ENCODE measurements at places on chromosomes 11 and 22.

- no peak for DNase-seq
Measured at GRCh38 chr22:40309631-40310030, 36.7 kb upstream of the ADSL start.

DNA sequence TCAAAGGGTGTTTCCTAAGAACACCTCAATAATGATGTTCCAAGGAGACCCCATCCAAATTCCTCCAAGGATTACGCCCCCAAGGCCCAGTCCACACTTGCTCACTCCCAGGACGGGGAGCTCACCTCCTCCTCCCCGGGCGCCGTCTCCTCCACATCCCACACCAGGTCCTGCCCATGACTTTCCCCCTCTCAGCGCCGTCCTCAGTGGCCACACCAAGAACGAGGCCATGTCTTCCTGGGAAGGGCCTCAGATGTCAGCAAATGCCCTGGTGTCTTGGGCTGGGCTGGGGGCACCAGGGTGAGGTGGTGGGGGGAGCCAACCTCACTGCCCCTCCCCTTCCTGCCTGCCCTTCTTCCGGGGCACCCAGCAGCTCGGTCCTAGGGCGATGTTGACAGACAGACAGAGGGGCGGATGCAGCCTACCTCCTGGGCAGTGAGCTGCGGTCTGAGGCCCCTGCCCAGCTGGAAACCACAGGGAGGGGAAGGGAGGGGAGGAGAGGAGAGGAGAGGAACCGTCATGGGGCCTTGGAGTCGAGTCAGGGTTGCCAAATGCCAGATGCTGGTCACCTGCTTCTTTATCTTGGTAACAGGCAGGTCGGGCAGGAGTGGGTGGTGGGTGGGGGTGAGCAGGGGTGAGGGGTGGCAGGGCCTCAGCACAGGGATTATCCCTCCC is at the start of the genes C11orf21 and TSPAN32:
TSS of gene C11orf21 (minus strand) at position 288 of the 675 bp plus-strand sequence. CDS start at position 178, 110 bp downstream.
TSS of gene TSPAN32 (plus strand) at position 383 of the 675 bp plus-strand sequence. CDS start at position 520, 137 bp downstream.
- peak; percentile 85 for DNase-seq

DNA sequence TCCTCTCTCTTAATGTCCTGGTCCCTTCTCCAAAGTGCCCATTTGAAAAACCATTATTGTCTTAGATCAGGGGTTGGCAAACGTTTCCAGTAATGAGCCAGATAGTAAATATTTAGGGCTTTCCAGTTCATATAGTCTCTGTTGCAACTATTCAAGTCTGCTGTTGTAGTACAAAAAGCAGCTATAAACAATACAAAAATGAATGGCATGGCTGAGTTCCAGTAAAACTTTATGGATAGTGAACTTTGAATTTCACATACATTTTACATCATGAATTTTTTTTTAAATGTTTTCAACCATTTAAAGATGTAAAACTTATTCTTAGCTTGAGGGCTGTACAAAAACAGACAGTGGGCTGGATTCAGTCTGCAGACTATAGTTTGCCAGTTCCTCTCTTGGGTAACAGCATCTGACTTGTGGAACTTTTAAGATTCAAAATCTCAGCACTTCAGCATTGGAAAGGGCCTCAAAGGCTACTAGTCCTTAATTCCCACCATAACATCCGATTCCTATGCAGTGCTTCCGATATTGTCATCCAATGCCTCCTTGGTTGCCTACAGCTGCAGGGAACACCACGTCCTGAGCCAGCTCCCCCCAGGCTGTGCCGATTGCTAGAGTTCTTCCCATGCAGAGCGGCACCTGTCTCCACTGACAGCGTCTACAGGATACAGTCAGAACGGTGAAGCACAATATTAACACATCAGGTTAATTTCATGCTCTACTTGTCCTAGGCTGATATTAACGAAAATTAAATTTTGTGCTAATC is 65.6 kb upstream of the E2F8 start:
- DNase-seq, result no peak

DNA sequence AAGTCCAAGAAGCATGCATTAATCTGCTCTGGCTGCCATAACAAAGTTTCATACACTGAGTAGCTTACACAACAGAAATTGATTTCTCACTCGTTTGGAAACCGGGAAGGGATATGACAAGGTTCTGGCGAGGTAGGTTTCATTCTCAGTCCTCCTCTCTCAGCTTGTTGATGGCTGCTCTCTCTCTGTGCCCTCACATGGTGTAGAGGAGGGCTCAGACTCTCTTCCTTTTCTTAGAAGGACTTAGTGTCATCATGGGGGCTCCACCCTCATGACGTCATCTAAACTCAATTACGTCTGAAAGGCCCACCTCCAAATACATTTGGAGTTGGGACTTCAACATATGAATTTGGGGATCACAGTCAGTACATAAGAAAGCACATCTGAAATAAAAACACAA is 18.6 kb downstream of the GLYATL1 start:
- no peak for DNase-seq

DNA sequence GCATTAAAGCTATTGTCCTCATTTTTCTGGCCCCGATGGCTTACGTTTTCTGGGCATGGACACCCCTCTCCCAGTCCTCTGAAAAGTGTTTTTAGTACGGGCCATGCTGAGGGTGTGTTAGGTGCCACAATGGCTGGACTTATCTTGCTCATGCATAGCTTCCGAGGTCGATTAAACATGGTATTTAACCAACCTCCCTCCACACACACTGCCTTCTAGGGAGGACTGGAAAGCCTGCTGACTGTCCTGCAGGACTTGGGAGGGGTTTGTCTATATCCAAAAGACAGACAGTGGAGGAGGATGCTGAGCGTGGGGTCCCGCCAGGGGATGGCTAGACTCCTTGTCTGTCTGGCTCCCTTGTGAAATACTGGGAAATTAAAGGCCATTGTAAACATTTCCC is 95.3 kb downstream of the FBXO7 start:
- no peak for DNase-seq

DNA sequence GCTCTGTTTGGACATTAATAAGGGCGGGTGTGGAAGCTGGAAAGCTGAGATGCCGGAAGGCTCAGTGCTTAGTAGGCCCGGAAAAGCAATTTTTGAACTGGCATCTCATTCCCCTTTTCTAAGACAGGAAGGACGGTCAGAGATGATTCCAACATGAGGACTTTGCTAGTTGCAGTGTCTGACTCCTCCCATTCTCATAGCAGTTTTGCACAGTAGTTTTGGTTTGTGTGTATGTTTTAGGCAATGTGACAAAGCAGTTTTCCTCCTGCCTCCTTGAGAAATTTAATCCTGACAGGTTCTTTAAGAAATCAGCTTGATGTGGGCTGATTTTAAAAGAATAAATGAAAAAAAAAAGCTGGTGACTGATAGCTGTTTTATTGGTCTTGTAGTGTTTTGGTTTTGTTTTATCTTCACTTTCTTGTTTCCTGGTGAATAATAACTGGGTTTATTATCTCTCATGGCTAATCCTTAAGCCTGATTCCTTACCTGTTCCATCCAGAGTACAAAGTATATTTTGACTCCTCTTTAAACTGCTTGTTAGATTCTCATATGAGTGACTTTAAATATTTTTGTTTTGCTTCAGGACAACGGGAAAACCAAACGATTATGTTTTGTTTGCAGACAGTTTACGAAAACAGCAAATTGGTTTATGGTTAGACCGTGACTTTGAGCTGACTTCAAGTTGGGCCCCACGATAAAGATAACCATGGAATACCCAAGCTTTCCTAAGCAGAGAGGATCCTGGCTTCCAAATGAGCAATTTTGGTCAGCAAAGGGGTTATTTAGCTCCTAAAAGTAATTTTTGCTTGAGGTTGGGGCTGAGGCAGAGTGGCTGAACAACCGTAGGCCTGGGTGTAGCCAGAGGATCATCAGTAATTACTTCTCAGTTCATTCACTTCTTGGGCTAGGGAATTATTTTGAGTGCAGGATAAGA is 3.4 kb downstream of the PTPRJ start:
- DNase-seq, result no peak

Measured in KG1 (cell line).